ENCODE measurements at places on chromosomes 3 and 15.

DNA sequence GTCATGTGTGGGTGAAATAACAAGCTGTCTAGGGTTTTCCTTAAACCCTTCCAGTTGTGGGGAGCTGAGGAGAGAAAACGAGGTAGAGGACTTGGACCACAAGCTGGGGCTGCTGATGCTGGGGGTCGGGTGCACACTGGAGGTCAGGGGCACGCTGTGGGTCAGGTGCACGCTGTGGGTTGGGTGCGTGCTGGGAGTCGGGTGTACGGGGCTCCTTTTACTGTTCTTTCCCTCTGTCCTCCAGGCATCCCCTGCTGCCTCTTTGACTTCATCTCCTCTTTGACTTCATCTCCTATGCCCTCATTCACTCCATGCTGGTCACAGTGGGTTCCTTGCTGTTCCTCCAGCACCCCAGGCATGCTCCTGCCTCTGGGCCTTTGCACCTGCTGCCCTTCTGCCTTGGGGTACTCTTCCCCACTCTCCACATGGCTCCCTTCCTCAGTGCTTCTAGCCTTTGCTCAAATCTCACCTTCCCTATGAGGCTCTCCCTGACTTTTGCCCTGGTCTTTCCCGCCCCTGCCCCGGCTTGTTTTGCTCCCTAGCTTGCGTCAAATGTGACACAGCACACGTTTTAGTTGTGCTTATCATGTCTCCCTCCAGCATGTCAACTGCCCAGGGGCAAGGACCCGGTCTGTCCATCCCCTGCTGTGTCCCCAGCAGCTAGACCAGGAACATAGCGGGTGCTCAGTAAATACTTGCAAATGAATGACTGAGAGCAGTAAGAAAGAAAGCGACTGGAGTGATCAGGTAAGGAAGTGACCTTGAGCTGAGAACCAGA, 45.4 kb downstream of the WNT7A start:
- DNase-seq: no peak

- no peak for DNase-seq
Observed at GRCh38 chr15:100713163-100713867, 110.9 kb downstream of the ASB7 start.

- DNase-seq: no peak
Observed at GRCh38 chr3:135172191-135172869, 377.3 kb downstream of the EPHB1 start.

DNA sequence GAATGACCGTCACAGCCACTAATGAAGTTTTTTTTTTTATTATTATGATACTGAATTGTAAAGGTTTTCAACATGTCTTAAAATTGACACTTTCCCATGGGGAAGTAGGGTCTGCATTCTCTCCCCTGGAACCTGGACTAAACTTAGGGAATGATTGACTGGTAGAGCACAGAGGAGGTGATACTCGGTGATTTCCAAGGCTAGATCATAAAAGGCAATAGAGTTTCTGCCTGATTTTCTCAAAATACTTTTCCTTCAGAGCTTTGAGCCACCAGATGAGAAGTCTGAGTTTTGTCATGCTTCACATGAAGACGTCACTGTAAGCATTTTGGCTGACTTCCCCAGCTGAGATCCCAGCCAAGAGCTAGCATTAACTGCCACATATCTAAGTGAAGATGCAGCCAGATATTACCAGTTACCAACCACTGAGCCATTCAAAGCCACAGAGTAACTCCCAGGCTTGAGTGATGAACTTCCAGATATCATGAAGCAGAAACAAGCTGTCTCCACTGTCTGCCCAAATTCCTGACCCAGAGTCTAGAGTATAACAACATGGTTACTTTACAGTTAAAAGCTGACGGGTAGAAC, 105.8 kb downstream of the LSAMP start:
- no peak for DNase-seq

DNA sequence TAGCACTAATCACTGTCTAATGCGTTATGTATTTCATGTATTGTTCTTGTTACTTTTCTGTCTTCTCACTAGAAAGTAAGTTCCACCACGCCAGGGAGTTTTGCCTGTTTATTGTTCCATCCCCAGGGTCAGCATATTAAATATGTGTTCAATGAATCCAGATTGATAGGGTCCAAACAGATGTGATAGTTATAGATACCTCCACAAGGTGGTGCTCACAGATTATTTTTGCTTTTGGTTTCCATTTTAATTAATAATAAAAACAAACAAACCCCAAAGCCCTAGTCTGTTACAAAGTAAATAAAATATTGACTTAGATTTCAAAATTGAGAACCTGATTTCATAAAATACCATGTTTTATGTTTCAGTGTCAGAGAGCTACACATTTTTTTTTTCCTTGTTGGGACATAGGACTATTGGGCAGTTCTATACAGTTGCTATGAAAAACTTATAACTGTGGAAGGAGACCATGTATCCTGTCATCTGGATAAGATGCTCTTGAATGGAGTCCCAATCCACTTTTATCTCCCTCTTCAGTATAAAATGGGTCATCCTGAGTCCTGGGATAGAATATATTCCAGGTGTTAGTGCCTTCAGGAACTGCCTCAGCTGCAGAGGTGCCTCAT, 12.4 kb downstream of the OTOL1 start:
- DNase-seq: no peak

- no peak for DNase-seq
Observed at GRCh38 chr3:29141197-29141917, 139.5 kb upstream of the RBMS3 start.

GRCh38 chr3:194854206-194854605, 168.5 kb downstream of the FAM43A start:
- no peak for DNase-seq

DNA sequence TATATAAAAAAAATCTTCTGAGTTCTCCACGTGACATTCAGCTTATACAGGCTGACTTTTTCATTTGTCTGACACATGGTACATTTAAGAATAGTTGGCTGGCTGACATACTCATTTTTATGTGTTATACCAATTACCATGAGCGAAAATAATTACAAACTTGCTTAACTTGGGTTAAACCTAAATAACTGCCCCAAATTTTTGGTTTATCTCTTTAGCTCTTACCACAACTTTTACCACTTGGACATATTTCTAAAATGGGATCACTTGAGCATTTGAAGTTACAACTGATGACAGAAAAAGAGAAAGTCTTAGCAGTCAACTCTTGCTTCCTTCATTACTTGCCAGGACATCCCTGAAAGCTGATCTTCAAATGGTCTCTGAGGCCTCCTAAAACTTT, 618.1 kb downstream of the RBMS3 start:
- no peak for DNase-seq
